ENCODE measurements at places on chromosomes 1 and 21.

- DNase-seq, result no peak
These were observed 238.3 kb downstream of the PAPPA2 start for GRCh38 chr1:176701151-176701866.

DNA sequence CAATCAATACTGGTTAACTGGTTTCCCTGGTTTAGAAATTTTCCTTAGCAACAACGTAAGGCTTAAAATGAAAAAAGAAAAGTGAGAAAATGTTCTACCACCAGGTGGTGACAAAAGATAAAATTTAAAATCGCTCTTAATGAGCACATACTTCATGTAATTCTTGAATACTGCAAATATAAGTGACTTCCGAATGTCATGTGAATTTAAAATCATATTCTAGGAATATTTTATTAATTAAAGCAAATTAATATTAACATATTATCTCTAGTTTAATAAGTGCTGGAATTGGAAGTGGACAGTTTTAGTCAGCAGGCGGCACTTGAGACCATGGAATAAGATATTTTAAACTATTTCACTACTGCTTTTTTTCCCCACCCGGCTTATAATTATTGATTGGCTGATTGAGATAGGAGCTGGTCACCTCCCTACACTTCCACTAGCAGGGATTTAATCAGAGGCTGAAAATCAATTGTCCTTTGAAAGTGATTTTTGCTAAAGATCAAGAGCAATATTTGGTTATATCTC, 5.0 kb upstream of the ADAMTS1 start:
- DNase-seq, result no peak

DNA sequence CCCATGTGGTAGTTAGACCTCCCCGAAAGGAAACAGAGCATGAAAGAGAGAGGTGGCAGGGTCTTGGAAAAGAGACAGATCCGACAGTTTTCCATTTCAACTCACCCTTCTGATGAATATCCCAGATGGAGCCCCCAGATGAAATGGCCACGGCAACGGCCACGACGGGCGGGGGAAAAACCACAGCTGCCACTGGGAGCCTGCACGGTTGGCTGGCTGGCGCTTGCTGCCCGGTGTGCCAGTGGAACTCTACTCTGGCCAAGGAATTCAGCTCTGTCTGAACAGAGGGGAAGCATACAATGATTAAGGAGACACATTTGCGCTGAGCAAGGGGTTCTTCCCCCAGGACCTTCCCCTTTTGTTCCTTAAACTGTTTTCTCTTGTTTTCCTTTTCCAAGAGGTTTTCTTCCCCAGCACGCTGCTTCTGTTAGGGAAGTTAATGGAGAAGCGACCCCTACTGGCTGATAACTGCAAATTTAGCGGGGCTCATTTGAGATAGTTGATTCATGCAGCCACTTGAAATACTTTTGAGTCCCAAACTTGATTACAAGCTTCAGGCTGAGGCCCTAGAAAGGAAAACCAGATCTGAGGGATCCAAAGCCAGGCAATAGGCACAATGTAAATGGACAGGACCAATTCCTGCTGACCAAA, 1122.5 kb downstream of the NCAM2 start:
- no peak for DNase-seq

DNA sequence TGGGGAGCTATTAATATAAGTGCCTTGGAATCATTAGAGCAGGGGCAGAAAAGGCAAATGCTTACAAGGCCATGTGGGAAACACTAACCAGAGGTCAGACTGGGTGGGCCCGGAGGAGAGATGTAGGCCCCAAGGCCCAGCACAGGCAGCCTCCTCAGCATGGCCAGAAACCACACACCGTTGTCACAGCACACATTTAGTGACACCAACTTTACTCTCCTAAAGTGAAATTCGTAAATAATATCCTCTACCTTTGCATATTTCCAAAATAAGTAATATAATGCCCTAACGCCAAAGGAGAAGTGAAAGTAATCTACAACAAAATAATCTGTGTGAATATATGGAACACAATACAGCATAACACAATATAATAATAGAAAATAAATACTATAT, 62.6 kb downstream of the KIF21B start:
- DNase-seq, result no peak

- DNase-seq, result no peak
These were observed 33.3 kb downstream of the ZNF281 start for GRCh38 chr1:200376528-200376927.

- no peak for DNase-seq
These were observed 138.8 kb downstream of the HHAT start for GRCh38 chr1:210467440-210468043.

GRCh38 chr1:203366476-203366875, 15.6 kb upstream of the FMOD start:
- no peak for DNase-seq

DNA sequence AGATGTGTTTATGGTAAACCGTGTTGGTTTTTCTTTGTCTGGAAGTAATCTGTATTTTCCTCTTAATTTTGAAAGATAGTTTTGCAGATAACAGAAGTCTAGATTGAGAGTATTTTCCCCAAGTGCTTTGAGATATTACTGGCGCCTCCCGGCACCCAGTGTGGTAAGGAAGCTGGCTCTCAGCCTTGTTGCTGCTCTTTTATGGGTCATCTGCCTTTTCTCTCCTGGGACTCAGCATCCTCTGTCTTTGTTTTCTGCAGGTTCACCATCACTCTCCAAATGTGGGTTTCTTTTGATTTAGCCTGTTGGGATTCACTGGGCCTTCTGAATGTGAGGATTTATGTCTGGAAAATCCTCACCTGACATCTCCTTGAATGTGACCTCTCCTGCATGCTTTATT, 37.4 kb downstream of the POFUT2 start:
- no peak for DNase-seq

- DNase-seq, result no peak
These were observed 109.5 kb upstream of the ZNF648 start for GRCh38 chr1:182170891-182171461.

DNA sequence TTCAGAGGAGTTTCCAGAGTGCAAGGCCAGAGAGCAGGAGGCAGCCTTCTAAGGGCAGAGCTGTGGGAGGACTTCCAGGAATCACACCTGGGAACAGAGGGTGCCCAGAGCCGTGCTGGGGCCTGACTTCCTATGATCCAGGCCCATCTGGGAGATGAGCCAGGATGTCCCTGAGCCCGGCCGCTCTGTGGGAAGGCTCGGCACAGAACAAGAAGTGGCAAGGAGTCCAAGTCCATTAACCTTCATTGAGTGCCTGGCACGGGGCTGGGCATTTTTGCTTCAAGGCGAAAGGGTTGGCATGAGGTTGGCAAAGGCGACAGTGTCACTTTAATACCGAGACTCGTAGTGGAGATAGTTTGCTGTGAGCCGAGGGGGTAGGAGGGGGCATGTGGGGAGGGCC, 18.2 kb downstream of the TMEM201 start:
- no peak for DNase-seq

GRCh38 chr1:218930000-218930399, 243.7 kb upstream of the LYPLAL1 start:
- no peak for DNase-seq

- DNase-seq, result peak; percentile 61
These were observed 12.9 kb downstream of the PLEKHM2 start for GRCh38 chr1:15696956-15697521.

DNA sequence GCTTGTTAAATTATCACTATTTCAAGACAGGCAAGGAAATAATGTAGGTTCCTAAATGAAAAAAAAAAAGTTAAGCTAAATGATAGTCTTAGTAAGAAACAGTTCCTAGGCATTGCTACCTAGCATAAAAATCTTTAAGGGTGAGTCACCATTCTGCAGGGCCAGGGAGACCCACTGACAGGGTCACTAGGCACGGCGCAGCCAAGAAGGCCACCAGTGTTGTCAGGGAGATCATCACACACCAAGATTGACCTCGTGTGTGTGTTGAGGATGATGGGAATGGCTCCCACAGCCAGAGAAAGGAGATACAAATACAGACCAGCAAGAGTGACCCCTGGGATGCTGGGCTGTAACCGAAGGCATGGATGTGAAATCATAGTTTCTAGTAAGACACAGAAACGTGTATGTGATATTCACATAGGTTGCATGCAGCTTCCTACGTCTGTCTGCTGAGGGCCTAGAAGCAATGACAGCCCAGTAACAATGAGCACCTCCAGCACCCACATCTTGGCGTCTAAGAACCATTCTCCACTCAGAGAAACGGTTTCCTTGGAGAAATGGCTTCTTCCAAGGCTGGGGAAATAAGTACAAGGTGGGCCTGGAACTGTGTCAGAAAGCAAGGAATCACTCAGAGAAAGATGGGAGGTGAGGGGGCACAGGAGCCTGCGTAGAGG, 29.1 kb downstream of the RIPK4 start:
- no peak for DNase-seq

- no peak for DNase-seq
These were observed 3.0 kb downstream of the MORC3 start for GRCh38 chr21:36323032-36323431.

DNA sequence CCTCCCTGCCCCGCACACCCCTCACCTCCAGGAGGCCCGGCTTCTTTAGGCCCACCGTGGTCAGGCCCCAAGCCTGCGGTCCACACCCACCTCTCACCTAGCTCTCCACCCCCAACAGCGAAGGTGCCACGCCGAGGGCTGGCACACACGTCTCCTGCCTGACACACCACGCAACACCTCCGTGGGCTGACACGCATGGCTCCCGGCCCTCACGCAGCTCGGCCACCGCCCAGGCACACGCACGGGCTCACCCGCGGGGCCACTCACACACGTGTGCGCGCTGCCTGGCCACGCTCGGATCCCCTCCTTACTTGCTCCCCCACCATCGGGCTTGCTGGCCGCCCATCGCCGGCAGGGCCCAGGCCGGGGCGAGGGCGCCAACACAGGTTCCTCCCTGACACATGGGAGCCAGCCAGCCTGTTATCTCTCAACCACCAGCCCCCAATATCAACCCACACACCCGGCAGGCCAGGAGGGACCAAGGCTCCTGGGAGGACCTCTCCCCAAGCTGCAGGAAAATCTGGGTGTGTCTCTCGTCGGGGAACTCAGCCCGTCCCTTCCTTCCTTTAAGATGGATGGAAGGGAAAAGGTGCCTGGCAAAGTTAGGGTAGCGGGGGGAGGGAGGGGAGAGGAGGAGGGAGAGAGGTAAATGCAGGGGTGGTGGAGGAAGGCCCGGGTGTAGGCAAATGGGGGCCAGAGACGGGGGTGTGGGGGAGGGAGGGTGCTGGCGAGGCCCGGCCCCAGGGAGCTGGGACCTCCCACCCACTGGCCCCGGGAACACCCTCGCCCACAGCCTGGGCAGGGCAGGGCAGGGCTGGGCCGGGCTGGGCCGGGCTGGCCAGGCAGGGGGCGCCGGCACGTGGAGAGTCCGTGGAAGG, 546 bp downstream of the ELOVL1 start:
- DNase-seq, result no peak

- no peak for DNase-seq
These were observed 12.4 kb downstream of the FMOD start for GRCh38 chr1:203338335-203339036.

- DNase-seq, result peak; percentile 32
These were observed at the start of gene PLXNA2 for GRCh38 chr1:208243967-208244916. Gene PLXNA2, minus strand, starts transcription at chr1:208244384. Its CDS starts 26,462 bp downstream, at chr1:208217922.

DNA sequence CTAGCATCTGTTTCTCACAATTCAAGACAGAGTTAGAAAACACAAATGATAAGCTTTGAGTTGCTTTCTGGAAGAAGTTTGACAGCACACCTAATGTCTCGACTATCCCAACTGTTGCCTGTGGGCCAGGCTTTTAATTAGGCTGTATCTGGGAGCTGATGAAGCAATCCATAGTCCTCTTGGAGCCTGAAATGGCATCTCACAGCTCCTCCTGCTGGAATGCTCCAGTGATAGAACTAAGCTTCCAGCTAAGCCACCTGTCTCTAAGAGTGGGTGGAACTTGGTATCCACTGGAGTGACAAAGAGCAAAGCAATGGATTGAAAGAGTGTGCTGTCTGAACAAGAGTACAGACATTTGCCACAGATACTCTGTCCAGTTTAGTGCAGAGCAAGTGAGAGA, 605.3 kb upstream of the NR5A2 start:
- no peak for DNase-seq

DNA sequence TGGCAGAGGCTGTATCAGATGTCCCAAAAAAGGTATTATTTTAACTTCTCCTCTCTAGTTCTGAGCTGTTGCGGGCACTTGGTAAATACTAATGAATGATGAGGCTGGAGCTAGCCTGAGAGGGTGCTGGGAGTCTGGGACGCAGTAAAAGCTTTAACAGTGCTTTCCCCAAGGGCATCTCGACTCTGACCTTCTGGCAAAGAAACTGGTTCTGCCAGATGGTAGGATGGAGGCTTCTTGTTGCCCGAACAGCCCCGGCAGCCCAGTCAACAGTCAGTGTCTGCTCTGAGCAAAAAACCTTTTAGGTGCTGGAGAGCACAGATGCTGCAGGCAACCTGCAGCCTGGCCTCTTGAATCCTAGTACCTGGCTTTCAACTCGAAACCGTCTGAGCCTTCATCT, 2.5 kb upstream of the PNRC2 start:
- no peak for DNase-seq

DNA sequence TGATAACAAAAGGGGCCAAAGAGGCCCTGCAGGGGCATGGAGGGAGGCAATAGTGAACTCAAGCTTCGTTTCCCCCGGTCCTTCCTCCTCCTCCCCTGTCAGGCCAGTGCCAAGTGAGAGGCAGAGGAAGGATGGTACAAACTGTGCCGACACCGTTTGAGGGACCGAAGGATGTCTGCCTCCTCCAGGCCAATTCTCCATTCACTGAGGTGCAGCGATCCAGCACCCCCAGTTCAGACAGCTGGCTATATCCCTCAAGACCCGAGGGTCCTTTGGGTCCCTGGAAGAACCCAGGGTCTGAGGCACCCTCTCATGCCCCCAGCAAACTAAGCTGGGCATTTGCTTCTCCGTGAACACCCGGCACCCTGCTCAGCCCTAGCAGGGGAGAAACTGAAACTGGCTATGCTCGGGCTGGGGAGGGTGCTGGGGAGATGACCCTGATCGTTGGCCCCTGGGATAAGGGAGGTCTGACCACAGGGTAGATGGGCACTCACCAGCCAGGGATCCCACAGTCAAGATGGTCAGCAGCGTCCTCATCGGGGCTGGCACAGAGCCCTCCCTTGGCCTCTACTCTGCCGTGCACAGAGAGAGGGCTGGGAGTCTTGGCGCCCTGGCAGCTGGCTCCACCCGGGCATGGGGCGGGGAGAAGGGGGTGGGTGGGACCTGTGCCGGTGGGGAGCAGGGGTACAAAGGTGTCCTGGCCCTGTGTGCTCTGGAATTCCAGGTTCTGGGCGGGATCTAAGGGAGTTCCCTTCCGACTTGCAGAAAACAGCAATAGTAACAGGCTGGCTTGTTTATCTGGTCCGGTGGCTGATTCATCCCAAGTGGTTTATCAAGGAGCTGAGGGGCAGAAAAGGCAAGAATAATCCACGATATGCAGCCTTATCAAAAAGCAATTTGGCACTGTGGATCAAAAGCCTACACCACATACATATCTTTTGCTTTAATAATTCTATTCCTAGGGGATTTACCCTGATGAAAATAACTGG, at the start of gene IL22RA1:
Gene IL22RA1, minus strand, starts transcription at position 595 of the 989 bp plus-strand sequence. Its CDS starts 58 bp downstream, at position 537.
- no peak for DNase-seq

DNA sequence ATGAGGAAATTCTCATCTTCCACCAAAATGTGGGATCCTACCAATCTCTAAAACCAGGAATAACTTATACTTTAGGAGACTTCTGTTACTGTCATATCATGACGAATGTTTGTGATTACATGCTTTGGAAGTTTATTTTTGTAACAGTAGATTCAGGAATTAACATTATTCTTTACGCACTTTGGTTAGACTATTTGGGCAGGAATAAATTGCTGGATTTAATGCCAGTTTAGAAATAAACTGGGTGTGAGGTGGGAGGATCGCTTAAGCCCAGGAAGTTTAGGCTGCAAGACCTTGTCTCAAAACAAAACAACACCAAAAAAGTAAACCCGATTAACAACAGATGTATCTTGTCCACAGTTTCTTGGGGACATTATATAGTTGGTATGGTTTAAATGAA, 52.1 kb downstream of the MIGA1 start:
- DNase-seq, result no peak
